ENCODE measurements at places on chromosomes 16 and 17. TPM values are rescaled to one million over a fixed set of nuclear protein-coding genes. Genes with fewer than 3 reads are reported as not detected.

Gene ITGA2B
- total RNA-seq, result 19.5 TPM

Gene SDR42E2
- 3.5 TPM for total RNA-seq

Gene PRR35
- not detected for total RNA-seq

Gene MSLN
- total RNA-seq, result not detected

Gene CD300E
- total RNA-seq, result not detected

Gene RAB40C
- total RNA-seq, result 12.1 TPM

Gene KRT28
- total RNA-seq, result not detected

Gene KLHL10
- not detected for total RNA-seq

DNA sequence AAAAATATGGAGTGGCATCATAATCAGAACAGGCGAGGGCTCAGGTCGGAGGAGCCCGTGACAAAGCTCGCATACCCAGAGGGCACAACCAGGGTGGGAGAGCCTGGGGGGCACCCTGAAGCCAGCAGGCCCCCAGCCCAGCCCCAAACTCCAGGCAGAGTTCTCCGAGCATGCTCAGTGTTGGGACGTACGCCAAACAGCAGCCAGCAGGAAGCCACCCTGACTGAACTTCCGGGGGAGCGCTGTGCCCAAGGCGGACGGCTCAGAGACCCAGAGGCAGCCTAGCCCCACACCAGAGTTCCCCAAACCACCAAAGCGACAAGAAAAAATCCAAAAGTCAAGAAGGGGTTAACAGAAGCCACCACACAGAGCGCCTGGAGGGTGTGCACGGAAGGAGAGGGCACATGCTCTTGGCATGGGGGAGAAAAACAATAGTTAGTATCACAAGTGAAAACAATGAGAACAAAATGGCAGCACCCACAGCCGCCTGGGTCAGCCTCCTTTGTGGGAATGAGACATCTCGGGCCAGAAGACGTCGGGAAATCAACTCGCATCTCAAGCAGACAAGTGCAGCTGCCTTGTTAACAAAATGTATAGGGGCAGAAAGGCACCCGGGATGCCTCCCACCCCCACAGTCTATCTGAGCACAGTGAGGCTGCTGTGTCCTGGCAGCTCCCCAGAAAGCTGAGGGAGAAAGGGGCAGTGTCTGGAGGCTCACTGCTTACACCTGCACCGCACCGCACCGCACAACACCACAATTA, 11.9 kb downstream of the EXOC7 start:
- DNase-seq, result peak; percentile 26

GRCh38 chr17:2862197-2862596, 66.0 kb downstream of the RAP1GAP2 start:
- no peak for DNase-seq

- DNase-seq, result no peak
Observed at GRCh38 chr17:1271441-1271840, 1.2 kb downstream of the BHLHA9 start.

DNA sequence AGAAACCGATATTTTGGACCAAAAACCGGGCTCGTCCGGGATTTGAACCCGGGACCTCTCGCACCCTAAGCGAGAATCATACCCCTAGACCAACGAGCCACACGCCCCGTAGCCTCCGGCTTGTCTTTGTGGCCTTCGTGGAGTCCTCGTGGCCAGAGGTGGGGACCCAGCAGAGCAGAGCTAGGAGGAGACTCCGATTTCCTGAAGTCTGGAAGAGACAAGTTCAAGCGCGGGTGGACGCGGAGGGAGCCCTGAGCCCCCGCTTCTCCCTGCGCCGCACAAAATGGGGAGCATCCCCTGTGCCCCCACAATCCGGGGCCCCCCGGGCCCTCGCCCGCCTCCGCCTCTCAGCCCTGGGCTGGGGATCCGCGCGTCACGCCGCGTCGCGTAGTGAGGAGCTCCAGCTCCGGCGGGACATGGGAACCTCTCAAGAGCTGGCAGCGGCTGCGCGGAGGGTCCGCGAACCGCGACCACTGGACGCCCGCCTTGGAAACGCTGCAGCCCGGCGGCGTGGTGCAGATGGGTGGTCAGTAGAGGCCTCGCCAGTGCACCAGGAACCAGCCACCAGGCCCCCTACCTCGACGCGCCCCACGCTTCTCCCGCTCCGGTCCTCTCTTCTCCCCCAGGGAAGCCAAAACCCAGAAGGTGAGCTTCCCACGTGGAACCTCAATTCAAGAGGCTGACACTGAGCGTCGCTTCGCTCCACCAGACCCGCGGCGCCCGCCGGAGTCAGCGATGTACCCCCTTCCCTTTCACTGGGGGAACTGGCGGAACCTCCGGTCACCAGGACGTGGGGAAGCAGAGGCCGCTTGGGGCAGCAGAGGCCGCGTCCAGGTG, 5.2 kb upstream of the OR1F1 start:
- no peak for DNase-seq

- no peak for DNase-seq
Observed at GRCh38 chr16:8585041-8585440, 5.3 kb downstream of the TMEM114 start.

GRCh38 chr16:85437166-85438052, 175.7 kb upstream of the GSE1 start:
- DNase-seq, result no peak

DNA sequence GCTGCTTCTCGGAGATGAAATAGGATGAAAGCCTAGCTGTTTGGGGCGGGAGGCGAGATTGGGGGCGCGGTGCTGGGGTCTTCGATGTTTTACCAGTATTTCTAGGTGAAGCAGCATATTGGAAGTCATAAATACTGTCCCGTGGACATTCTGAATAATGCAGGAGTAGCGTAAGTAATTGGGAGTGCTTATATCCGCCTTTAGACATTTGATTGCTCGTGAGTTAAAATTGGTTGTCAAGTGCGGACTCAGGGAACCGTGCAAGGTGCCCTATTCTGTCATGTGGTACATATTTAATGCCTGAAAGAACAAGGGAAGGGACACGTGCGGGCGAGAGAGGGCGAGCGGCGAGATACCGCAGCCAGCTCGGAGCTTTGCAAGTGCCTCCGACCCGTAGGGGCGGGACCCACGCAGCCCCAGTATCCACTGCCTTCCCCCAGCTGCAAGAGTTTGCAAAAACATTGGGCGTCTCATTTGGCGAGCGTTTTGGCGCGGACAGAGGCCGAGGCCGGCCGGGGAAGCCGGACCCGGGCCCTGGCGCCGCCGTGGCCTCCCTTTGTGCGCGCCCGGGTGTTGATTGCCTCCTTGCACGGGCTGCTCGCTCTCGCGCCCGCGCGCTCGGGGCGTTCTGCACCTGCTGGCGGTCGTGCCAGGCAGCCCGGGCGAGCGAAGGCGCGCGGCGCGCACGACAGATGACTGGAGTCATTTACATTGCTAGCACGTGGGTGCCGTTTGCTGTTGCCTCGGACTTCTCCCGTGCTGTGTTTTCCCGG, 849.8 kb upstream of the RBFOX1 start:
- no peak for DNase-seq

- DNase-seq, result no peak
Observed at GRCh38 chr17:28563475-28563874, 7.8 kb downstream of the PIGS start.

GRCh38 chr16:75382611-75383010, 50.7 kb downstream of the CFDP1 start:
- DNase-seq, result no peak

GRCh38 chr16:29653471-29653870, 9.6 kb upstream of the SPN start:
- no peak for DNase-seq

GRCh38 chr17:11651089-11651488, 52.8 kb downstream of the DNAH9 start:
- no peak for DNase-seq

DNA sequence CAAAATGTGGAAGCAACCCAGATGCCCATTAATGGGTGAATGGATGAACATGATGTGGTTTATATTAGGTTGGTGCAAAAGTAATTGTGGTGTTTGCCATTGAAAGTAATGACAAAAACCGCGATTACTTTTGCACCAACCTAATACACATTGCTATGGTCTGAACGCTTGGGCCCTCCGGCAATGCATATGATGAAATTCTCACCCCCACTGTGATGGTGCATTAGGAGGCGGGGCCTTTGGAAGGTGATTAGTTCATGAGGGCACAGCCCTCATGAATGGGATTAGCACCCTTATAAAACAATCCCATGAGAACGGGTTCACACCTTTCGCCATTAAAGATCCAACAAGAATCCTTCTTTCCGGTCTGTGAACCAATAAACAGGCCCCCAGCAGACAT, 25.3 kb upstream of the PRM1 start:
- DNase-seq, result no peak

GRCh38 chr17:17151055-17151454, 55.1 kb downstream of the PLD6 start:
- DNase-seq, result no peak

DNA sequence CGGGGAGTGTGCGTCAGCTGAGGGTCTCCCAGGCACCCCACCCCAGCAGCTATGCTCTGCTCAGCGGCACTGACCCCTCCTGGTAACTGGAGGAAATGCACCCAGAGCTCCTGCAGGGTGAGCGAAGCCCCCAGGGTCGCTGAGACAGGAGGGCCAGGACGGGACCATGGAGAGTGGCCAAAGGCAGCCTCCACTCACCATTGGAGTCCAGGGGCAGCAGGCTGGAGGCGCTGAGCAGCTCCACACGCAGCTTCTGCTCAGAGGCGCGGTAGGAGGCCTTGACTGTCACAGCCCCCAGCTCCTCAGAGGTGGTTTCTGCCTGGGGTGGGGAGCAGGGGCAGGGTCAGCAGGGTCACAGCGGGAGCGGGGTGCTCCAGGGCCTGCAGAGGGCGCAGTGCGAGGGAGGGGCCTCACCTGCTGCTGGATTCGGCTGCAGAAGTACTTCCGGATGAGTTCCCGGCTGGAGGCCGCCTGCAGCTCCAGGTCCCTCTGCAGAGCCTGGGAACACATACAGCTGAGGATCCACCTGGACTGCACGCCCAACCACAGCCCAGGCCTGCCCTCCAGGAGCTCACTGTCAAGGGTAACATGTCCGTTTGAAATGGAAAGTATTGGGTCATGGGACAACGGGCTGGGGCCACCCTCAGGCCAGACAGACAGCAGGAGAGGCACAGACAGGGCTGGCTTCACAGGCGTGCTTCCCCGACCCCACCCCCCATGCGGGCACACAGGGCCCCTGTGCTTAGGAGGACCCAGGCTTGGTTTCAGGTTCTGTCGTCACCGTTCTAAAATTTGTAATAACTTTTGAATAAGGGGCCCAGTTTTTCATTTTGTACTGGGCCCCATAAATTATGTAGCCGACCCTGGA, 13.8 kb downstream of the UNC13D start:
- DNase-seq, result no peak

- DNase-seq, result no peak
Observed at GRCh38 chr16:17227278-17227677, 243.5 kb downstream of the XYLT1 start.

DNA sequence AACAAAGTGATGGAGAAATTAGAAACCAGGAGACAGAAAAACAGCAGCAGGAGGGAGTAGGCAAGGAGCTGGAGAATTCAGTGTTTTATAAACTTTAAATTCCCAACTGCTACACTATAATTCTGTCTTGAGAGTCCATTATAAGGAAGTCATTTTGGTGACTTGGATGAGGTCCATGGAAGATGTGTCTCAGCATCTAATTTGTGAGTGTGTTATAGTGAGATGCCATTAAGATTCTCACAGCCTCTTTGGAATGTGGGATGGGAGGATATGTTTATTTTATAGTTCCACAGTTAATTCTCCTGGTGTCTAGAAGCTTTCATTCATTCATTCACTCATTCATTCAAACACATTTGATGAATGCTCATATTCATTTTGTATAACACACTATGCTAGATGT, 206.0 kb upstream of the MYOCD start:
- no peak for DNase-seq

DNA sequence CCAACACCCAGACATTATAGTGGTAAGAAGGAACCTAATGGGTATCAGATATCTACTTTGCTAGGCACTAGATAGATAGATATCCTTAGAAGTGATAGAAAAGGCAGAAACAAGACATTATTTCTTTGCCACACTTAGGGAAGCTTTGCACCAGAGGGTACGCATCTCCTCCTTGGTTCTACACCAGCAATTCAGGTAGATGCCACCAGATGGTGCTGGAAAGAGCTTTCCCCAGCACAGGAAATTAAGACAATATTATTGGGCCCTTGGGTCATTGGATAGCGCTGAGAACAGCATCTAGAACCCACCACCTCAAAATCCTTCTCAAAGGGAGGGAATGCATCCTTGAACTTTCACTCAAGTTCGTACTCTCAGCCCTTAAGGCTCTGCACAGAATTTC, 173.8 kb upstream of the CCL2 start:
- DNase-seq, result no peak

DNA sequence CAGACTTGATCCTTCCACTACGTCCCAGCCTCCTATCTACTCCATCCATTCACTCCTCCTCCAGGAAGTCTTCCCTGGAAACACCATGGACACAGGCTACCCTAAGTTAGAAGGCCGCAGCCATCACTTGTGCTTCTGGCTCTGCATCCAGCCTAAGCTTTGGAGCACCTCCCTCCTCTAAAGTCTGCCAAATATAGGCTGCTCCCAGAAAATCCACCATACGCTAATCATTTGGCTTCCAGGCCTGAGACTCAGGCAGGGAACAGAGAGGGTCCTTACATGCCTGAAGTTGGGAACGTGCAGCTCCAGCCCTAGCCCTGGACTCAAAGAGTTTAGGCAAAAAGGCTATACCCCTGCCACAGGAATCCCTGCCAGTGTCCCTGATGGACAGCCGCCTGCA, 6.7 kb downstream of the PCGF2 start:
- no peak for DNase-seq

GRCh38 chr17:62937606-62938005, 28.4 kb upstream of the TANC2 start:
- no peak for DNase-seq
